GM13977 (cell line): ENCODE measurements at places on chromosomes 3 and 15.

DNA sequence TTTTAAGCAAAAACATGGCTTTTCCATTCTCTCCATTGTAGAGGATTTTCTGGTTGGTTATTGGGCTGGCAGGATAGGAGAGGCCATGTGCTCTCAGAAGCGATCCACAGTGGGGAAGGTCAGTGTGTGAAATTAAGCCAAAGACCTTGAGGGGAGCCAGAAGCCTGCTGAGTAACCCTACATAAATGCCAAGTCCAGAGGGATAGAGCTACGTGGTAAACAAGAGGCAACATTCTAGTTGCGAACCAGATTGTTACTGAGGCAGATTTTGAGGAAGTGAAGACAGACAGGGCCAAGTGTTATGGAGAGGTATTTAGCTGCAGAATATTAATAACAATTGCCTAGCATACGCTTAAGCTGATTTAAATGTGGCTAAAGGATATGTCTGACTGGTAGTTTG lies 592.8 kb upstream of the GBE1 start:
- DNase-seq: no peak

DNA sequence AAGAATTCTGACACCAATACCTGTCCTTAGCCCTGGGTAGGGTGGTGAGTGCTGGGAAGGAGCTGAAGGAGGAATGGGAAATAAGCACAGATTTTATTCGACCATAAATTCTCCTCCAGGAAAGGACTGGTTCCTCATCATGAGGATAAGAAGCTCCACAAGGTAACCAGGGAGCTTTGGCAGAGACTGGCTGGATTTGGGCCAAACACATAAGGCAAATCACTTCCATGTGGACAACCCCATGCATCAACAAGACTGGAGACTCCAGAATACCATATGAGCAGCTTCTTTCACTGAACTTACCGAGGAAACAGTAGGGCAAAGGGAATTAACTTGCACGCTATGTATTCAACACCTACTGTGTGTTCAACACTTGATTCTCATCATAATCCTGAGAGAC lies 312.5 kb downstream of the NTRK3 start:
- no peak for DNase-seq

GRCh38 chr3:136733317-136733833 lies 18.8 kb downstream of the STAG1 start:
- no peak for DNase-seq

GRCh38 chr3:185658943-185659342 lies 72.8 kb downstream of the SENP2 start:
- DNase-seq: no peak

- DNase-seq: no peak
Observed at GRCh38 chr15:51322621-51323296, 15.6 kb downstream of the CYP19A1 start.

DNA sequence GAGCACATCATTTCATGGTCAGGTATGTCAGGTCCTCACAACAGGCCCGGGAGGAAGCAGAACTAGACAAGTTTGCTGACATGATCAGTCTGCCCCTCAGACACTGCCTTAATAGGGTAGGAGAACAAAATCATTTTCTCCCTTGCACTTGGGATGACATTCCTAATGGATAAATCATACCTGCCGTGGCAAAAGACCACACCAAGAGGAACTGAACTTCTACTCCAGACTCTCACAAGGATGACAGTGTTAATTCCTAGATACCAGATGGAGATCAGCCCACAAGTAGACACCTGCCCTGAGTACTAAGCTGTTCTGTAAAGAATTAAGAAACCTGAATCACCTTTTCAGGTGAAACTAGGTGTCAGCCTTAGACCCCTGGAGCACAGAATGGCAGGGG lies 19.5 kb downstream of the SIAH2 start:
- no peak for DNase-seq
